ENCODE measurements at places on chromosomes 3 and 15.

DNA sequence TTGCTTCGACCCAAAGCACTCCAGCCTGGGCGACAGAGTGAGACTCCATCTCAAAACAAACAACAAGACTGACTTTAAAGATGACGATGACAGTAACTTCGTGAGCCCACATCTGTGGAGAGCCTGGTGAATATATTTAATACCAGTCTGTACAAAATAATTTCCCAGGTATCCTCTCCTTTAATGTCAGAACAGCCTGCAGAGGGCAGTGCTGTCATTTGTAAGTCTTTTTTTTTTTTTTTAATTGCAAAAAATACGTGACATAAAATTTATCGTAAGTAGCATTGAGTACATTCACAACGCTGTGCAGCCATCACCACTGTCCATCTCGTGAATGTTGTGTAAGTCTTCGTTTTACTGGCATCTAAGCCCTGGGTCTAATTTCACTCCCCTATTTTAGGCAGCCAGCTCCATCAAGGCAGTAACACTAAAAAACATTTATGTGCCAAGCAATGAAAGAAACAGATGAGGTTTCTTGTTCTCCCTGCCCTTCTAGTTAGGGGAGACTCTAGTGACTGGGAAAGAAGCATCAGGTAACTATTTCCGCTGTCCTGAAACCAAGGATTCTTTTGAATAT lies 1.4 kb downstream of the HTD2 start:
- DNase-seq: no peak

DNA sequence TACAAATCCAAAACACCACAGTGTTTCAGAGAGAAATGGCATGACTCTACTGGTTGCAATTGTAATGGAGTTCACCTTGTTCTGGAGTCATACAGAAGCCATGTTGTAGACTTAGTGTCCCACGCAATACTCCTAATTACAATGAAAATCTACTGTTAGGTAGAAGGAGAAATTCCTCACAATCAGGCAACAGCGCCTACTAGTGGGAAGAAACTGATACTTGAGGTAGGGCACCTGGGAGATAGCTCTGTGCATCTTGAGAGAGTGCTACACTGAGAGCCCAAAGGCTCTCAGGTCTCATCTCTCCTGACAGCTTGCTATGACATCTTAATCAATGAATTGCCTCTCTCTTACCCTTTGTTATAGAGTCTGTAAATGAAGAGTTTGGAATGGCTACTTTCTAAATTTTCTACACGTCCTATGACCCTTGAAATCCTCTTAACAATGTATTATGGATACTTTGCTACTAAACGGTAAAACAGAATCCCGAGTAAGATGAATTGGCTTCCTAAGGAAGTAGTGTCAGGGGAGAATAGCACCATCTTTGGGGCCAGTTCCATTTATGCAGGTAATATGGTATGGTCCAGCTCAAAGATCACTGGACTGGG lies 422.7 kb upstream of the TPRG1 start:
- no peak for DNase-seq

- no peak for DNase-seq
Measured at GRCh38 chr3:44825264-44825925, 36.3 kb upstream of the TMEM42 start.

- no peak for DNase-seq
Measured at GRCh38 chr15:91237445-91237844, 137.4 kb downstream of the SV2B start.

GRCh38 chr3:119331661-119332060 lies 37.5 kb downstream of the ARHGAP31 start:
- no peak for DNase-seq

DNA sequence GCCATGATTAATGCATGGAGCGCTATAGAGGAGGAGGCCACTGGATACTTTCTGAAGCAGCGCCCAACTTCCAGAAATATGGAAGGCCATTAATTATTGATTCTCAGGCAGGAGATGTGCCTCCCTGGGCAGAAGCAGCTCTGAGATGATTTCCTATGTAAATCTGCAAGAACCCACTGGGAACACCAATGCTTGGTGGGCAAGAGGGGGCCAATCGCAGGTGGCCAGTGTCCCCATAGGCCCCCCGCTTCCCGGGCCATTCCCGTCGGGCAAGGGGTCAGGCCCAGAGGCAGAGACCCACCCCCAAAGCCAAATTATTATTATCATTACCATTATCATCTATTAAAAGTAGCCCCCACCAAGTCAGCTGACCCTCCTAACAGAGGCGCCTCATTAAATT lies 288.0 kb upstream of the TLE3 start:
- no peak for DNase-seq

DNA sequence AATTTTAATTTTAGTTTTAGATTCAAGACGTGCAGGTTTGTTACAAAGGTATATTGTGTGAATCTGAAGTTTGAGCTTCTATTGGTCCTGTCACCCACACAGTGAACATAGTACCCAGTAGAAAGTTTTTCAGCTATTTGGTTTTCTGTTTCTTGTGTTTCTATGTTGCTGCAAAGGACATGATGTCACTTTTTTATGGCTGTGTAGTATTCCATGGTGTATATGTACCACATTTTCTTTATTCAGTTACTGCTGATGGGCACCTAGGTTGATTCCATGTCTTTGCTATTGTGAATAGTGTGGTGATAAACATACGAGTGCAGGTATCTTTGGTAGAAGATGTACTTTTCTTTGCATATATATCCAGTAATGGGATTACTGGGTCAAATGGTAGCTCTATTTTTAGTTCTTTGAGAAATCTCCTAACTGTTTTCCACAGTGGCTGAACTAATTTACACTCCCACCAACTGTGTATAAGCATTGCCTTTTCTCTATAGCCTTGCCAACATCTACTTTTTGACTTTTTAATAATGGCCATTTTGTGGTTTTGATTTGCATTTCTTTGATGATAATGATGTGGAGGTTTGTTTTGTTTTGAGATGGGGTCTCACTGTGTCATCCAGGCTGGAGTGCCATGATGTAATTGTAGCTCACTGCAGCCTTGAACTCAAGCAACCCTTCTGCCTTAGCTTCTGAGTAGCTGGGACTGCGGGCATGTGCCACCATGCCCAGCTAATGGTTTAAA lies 43.9 kb downstream of the LIMD1 start:
- DNase-seq: no peak

- no peak for DNase-seq
Measured at GRCh38 chr15:88998980-88999713, 86.0 kb upstream of the MFGE8 start.

DNA sequence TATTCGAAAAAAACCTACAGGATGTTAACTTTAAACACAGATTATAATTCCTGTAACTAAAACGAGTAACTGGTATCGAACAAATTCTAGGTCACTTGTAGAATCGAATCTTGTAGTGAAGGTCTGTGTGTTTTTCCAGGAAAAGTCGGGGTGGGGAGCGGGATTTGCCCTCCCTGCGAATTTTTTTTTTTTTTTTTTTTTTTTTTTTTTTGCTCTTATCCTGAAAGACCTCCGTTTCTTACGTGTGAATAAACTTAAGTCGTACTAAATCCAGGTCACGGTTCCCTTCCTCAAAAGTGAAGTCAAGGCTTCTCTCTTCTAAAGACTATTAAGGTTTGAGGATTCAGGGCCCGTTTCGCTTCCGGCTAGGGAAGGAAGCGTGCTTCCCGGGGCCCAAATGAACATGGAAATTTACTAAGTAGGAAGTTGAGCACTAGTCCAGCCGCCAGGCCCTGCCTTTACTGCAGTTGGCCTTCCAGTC lies 770 bp downstream of the TBC1D5 start:
- no peak for DNase-seq

DNA sequence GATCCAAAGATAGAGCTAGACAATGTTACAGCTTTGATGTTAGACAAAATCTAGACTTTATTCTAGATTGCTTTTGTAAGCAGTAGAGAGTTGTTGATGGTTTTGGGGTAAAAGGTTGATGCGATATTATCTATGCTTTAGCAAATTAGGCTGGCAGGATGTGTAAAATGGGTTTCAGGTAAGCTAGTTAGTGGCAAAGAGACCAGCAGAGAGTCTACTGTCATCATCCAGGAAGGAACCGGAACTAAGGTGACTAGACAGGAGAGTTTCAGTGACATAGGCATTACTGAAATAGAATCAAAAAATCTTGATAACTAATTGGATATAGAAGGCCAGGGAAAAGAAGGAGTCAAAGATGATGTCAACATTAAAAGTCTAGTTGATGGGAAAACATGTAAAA lies 11.1 kb downstream of the OR5K2 start:
- no peak for DNase-seq

- peak; percentile 13 for DNase-seq
Measured at GRCh38 chr3:27712136-27713077, 9.7 kb downstream of the EOMES start.

GRCh38 chr15:33801954-33802353 lies 166.3 kb upstream of the CHRM5 start:
- no peak for DNase-seq

DNA sequence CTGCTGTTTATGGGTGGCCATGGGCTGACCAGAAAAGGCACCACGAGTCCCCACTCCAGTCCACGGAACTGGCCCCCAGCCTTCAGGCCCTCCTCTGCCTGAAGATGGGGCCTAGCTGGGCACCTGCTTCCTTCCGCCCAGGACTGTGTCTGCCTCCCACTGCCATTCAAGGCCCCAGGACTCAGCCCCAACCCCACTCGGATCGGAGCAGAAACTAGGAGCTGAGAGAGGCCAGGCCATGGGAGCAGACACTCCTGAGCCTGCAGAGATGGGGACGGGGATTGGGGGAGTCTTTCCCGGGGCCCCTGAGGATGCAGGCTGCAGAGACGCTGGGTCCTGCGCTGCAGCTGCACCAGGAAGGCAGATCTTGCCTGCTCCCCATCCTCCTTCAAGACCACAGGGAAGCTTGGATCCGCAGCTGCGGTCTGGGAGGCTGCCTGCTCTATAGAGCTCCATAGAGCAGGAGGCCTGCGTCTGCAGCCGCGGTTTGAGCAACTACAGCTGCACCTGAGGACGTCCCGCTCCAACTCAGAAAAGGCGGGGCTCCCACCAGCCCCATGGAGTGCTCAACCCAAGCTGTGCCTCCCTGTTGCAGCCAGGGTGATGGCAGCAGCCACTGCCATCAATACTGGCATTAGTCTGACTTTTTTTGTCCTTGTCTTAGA lies 383.9 kb upstream of the TMCO5A start:
- DNase-seq: no peak

- DNase-seq: no peak
Measured at GRCh38 chr3:114417675-114418074, 123.8 kb downstream of the TIGIT start.

GRCh38 chr3:66353530-66353929 lies 132.7 kb downstream of the SLC25A26 start:
- DNase-seq: no peak

GRCh38 chr3:158742871-158743663 lies 10.8 kb upstream of the RARRES1 start:
- no peak for DNase-seq

DNA sequence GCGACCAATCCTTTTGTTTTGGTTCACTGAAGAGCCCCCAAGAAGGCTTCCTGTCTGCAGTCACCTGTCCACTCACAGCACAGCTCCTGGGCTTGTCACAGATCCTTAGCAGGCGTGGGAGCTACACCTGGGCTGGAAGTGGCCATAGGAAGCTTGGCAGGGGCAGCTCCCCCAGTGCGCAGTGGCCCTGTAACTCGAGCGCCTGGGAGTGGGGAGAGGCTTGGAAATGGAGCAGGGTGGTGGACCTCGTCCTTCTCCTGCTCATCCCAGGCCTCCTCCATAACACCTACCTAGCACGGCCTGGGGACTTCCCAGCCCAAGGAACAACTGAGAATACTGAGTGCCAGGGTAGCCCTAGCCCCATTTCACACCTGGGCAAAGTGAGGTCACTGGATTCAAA lies 19.3 kb upstream of the TGM5 start:
- DNase-seq: no peak

DNA sequence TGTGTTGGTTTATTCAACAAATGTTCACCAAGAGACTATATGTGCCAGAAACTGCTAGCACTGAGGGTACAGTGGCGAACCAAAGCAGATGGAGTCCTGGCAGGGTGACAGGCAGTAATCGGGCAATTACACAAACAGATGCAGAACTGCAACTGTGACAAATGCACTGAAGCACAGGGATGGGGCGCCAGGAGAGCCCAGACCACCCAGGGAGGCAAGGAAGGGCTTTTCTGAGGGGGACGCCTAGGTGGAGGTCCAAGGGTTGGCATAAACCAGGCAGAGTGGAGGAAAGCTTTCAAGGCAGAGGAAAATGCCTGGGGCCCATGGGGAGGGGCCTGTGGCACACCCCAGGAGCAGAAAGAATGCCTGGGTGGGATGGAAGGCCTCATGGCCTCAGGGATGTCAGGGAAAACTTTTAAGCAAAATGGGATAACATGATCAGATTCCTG lies 5.5 kb downstream of the DIS3L start:
- no peak for DNase-seq

GRCh38 chr3:15877813-15878212 lies 80.0 kb upstream of the ANKRD28 start:
- DNase-seq: no peak

DNA sequence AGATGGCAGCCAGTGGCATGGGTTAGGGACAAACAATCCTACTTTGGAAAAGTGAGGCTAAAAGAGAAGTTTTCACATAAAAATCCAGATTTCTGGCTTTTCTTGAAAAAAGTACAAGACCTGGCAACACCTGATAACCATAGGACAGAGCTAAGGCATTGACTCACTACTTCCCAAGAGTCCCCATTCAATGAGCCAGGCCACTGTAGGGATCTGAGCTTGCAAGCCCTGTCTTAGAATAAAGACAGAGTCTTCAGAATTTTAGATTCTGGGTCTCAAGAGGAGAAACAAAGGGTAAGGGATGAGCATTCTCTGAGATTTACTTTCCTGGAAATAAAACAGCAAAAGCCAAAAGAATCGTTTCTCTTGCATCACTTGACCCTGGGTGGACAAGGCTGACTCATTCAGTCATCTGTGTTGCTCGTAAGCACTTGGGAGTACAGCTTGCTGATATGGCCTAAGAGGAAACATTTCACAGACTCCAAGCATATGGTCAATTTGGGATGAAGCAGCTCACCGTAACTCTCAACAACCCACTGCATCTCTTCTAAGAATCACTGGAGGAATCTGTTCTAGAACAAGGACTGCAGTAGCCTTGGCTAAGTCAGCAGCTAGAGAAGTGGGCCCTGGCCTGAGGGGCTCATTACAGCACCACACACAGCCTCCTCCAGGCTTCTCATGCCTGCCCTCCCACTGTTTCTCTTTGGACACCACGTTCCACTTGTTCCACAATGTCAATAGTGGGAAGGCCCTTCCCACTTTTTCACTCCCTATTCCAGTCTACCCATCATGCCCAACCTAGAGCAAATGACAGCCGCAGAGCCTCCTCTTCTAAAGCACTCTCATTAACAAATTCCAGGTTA lies 86.2 kb downstream of the RFTN1 start:
- no peak for DNase-seq

DNA sequence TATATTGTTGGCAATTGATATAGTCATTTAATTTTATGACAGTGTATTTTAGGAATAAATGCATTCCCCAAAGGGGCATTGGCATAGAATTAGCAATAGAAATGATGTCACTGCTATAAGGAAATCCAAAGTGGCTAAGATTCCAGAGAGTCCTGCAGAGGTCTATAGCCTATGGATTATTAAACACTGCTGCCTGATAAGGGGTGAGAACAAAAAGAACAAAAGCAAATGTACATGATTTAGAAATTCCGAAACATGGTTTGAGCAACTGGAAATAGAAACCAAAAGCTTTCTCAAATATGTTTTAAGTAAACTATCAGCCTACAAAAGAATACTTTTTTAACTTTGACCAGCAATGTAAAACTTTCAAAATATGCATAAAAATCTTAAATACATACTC lies 280.1 kb upstream of the RASGRP1 start:
- DNase-seq: no peak
